ENCODE measurements at places on chromosomes 4 and X.

DNA sequence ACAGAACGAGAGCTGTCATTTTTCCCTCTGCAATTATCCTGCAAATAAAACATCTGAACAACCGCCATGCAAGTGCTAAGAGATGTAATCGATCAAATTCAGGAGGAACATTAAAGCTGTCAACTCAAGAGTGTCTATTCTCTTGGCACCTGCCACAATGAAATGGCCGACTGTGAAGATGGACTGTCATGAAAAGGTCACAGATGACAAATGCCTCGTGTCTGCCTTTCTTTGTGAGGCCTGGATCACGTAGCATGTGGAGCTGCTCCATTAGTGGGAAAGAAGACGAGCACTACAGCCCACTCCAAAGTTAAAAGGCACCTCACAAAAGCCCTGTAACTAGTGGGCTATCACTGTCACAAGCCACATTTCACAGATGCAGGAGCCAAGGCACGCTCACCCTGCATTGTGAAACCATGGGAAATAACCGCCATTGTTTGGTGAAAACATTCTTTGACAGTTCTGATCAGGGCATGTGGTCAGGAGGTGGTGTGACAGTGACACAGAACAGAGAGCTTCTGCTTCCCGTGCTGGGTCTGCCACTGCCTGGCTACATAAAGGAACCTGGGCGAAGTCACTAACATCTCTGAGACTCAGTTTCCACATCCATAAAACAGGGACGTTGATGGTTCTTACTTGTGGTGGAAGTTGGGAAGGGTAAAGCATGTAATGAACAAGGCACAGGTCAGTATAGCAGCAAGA lies 98.9 kb downstream of the EVC2 start:
- peak; percentile 80 for DNase-seq

DNA sequence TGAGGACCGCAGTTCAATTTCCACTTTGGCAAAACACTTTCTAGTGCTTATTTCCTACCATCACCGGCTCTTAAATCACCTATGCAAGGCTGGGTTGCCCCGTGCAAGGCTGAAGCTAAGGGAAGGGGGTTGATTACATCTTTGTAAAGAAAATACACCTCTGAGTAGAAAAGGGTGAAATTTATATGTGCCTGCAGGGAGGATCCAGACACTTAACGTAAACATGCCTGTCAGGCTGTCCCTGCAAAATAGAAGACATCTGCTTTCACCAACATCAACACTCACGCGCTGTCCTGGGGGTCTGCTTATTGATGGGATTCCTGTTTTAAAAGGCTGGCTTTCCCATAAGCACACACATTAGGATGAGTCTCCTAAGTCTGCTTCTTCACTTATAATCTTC lies 92.0 kb downstream of the PRKX start:
- DNase-seq: no peak

DNA sequence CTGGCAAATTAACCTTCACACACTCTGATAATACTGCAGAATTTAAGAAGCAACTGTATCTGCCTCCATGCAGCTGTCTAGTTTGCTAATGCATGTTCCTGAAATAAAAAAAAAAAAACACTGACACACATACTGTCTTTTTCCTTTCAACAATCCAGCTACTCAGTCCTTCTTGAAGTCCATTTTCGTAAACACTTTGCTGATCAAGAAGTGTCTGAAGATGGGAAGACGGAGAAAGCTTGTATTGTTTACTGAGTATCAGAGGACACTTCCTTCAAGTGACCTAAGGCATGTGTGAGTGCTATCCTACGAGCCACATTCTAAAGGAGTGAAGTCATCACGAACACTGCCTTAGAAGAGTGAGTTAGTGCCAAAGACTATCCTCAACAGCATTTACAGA lies 82.6 kb downstream of the LUZP4 start:
- no peak for DNase-seq

DNA sequence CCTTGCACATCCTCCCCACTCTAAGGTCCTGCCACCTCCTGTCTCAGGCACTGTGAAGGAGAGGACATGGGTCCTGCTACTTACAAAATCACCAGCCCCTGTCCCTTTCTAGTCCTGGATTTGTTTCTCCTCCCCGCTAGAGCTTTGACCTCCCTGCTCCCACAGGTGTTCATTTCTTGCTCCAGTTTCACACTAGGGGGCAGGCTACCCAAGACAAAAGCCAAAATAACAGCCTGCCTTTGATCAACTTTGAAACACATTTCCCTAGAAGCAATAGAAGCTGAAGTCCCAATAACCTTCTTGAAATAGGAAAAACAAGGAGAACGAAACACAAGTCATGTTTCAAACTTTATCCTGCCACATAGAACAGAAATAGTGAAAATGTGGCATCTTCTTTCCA lies 164.4 kb downstream of the QDPR start:
- DNase-seq: no peak

DNA sequence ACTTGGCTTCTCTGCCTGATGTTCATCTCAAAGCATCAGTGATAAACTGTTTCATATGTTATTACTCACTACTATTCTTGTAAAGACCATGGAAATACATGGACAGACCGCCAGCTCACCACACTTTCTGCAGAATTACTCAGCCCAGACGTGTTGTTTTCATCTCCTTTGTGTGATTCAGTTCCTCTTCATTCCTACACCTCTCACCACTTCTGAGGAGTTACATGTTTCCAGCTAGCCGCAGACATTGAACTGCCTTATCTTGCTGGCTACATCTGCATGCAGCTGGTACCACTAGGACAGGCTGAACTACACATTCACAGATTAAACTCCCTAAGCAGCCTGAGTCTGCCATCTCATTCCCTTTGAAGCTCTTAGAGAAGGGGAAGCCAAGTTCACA lies 443.2 kb upstream of the FGF16 start:
- no peak for DNase-seq

DNA sequence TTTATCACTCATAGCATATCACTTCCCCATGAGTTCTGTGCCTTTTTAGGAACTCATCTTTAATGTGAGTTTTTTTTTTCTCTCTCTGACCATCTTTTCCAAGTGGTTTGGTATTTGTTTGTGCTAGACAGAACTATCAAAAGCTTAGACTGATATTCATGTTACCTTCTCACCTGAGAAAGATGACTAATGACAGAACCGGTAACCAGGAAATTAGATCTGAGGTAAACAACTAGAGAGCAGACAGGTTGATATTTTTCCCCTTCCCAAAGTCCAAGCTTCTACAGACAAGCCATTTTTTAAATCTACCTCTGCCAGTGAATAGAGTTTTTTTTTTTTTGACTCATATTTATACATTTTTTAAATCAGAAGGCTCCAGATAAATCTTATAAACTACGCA lies 17.0 kb upstream of the SRD5A3 start:
- no peak for DNase-seq

DNA sequence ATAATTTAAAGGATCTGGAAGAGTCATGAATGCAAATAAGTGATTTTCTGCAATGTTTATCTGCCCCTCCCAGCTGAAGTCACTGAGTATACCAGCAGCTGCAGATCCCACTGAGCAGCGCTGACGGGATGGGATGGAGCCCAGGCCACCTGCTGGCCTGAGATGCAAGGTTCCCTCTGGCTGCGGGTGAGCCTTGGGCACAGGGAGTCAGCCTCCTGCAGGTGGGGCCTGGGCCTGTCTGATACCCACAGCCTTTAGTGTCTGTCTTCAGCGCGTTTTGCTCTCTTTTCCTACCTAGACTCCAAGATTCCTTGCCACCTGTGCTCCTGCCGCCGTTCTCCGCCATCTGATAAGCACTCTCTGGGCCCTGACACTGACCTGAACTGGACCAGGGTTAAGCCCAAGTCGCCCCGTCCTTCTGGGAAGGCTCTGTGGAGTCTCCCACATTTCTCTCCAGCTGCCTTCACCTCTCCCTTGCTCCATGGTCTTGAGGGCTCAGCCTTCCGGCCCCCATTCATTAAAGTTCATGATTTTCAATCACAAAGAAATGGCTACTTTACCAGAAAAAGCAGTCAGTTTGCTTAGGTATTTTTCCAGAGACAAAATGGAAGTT lies 223.1 kb upstream of the FAT1 start:
- DNase-seq: no peak

DNA sequence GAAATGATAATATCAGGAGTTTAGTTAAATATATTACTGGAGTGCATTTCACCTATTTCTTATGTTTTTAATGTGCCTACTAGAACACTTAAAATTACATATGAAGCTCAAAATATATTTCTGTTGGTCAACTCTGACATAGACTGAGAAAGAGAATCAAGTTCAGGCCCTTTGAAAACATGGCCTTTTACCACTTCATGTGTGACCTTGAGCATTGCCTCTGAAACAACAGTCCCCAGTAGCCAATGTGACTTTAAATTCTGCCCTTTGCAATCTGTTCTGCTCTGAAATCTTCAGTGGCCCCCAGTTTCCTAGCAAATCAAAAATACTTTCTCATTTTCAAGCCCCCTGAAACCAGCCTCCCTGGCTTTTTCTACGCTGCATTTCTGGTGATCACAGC lies 50.1 kb upstream of the TBC1D14 start:
- no peak for DNase-seq
